ELF-1 (cell line): ENCODE measurements at places on chromosomes 3 and 15.

- DNase-seq: no peak
Observed at GRCh38 chr3:16338999-16339398, 74.0 kb downstream of the OXNAD1 start.

GRCh38 chr15:47997195-47998080 is 123.4 kb upstream of the SLC24A5 start:
- DNase-seq: no peak

- no peak for DNase-seq
Observed at GRCh38 chr3:174614036-174614435, 245.1 kb upstream of the NAALADL2 start.

DNA sequence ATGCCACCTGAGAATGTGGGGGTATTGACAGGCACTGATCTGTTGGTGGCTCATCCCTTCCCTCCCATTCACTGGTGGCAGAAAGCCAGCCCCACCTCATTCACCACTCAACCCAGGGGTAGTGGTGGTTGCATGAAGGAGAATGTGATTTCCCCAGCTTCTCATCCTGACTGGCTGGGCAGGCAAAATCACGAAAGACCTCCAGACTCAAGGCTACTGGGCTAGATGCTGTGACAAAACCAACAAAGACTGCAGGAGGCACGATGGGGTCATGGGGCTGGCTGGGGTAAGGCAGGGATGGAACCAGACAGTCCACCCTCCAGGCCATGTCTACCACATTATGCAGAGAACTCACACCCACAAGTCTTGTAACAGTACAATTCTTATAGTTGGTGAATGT is 33.9 kb downstream of the FSTL1 start:
- no peak for DNase-seq

- peak; percentile 60 for DNase-seq
Observed at GRCh38 chr15:50828610-50829206, 63.2 kb upstream of the SPPL2A start.

DNA sequence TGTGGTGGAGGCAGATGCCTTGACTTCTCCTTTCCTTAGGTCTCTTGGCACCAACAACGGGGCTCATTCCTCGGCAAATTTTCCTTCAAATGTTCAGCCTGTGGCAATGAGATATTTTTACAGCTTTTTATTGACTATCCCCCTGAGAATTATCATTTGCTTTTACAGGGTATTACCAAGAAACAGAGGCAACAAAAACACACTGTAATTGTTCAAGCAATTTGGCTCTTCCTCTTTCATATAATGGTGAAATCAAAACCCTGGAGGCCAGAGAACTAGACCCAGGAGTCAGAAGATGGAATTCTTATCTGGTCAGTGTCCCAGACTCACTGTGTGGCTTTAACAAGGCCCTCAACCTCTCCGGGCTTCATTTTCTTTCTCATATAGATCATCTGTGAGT is 40.1 kb downstream of the TRIM42 start:
- no peak for DNase-seq

DNA sequence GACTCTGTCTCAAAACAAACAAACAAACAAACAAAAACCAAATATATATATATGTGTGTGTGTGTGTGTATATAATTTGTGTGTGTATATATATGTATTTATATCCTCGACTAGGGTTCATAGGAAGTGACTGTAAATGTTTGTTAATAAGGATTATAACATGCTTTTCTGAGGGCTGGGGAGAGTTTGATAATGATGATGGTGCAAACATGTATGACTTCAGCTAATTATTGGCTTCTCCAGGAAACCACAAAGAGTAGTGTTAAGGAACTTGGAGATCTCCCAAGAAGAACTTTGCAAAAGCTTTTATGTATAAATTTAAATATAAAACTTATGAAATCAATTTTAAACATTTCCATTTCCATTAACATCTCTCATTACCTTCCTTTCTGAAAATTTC is 3.9 kb upstream of the OPA1 start:
- DNase-seq: no peak

DNA sequence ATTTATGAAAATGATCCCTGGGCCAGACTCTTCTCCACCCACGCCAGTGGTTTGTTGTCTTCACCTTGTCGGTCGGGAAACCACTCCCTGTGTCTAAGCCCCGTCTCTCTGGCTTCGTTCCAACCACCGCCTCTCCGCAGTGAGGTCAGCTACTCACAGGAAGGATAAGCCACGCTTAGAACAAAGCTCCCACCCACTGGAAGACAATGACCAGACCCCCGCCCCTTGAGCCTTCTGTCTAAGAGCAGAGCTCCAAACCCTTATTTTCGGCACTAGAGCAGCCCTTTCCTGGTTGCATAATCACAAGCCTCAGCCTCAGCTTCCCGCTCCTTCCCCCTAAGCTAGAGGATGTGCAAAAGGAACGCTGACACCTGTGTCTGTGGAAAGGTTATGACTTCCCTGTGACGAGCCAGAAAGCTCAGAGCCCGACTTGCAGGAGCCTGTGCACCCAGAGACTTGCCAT is 114.9 kb upstream of the MEF2A start:
- DNase-seq: peak; percentile 49

- DNase-seq: no peak
Observed at GRCh38 chr3:153277029-153277428, 115.0 kb downstream of the RAP2B start.

DNA sequence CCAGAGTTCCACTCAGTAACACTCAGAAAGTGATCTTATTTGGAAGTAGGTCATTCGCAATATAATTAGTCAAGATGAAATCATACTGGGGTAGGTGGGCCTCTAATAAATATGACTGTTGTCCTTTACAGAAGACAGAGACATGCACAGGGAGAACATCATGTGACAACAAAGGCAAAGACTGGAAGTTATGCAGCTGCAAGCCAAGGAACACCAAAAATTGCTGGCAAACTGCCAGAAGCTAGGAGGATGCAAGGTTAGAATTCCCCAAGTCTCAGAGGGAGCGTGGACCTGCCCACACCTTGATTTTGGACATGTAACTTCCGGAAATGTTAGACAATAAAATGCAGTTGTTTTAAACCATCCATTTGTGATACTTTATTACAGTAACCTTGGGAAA is 471.5 kb upstream of the AGTR1 start:
- DNase-seq: no peak

DNA sequence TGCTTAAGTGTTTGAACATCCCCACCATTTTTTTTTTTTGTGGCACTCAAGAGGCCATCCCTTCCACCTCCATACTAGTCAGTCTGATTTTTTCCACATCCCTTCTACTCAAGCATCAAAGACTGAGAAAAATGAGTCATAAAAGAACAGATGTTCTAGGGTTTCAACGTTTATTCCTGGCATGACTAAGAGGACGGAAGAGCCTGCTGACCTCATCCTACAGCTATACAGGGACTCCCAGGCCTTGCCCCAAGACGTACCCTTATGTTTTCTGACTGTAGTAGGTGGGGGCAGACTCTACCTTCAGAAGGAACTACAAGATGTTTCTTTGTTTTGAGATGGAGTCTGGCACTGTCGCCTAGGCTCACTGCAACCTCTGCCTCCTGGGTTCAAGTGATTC is 3.3 kb upstream of the ITPKA start:
- DNase-seq: peak; percentile 21

GRCh38 chr3:83926291-83926690 is 1032.5 kb upstream of the CADM2 start:
- no peak for DNase-seq

GRCh38 chr3:129599607-129600006 is 6.9 kb downstream of the PLXND1 start:
- DNase-seq: peak; percentile 91

DNA sequence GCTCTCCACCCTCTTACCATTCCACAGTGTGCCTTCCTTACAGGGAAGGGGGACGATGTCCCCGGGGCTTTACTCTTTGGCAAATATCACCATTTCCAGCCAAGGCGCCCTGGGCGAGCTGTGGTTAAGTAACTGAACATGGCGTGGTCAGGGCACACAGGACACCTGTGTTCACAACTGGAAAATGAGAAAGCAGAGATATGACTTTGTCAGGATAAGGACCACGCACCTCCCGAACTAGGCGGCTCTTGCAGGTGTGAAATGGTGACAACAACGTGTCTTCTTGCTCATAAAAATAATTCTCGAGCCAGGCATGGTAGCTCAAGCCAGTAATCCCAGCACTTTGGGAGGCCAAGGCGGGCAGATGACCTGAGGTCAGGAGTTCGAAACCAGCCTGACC is 154.8 kb downstream of the LRRC28 start:
- no peak for DNase-seq

- no peak for DNase-seq
Observed at GRCh38 chr15:31332681-31333071, 6.0 kb downstream of the KLF13 start.

DNA sequence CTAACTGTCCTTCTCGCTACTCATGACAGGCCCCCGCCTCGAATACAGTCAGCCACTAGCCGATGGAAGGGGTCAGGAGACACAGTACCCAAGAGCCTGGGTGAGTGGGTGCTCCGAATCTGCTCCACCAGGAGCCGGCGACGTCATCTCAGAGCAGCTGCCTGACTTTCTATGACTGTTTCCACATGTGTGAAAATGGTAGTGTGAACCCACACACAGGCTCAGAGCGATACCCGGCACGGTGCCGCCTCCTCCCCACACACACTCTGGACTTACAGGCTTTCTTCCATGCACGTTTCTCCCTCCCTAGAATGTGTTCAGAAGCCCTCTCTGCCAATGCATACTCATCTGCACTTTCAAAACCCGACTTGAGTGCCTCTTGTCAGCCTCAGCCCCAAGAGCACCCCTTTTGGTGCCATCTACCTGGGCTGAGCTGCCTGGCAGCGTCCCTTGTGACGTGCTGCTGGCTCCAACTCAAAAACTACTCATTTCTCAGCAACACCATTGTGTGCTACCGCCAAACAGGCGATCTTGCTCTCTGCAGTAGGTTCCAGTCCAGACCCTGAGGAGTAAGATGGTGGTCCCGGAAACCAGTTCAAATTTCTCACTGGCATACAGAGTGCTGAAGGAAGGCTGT is 29.7 kb downstream of the VGLL4 start:
- no peak for DNase-seq

- peak; percentile 34 for DNase-seq
Observed at GRCh38 chr3:177569875-177570657, 372.8 kb upstream of the TBL1XR1 start.

DNA sequence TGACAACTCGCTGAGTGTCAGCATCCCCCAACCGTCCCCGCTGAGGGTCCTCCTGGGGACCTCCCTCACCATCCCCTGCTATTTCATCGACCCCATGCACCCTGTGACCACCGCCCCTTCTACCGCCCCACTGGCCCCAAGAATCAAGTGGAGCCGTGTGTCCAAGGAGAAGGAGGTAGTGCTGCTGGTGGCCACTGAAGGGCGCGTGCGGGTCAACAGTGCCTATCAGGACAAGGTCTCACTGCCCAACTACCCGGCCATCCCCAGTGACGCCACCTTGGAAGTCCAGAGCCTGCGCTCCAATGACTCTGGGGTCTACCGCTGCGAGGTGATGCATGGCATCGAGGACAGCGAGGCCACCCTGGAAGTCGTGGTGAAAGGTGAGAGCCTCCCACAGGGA is 35.4 kb downstream of the ACAN start:
- DNase-seq: no peak

DNA sequence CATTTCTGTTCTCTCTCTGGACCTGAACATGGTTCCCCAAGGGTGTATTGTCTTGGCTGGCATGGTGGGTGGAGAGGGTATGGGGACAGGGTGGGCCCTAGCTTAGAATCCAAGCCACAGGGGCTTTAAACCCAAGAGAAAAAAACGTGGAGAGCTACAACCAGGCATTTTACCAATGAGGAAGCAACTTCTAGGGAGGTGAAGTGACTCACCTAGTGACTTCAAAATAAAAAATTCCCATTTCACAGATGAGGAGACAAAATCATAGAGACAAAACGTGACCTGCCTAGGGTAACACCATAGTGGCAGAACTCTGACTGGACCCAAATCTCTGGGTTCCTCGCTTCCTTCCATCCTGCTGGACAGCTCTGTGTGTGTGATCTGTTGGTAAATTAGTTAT is 216.8 kb downstream of the RPLP1 start:
- DNase-seq: no peak

DNA sequence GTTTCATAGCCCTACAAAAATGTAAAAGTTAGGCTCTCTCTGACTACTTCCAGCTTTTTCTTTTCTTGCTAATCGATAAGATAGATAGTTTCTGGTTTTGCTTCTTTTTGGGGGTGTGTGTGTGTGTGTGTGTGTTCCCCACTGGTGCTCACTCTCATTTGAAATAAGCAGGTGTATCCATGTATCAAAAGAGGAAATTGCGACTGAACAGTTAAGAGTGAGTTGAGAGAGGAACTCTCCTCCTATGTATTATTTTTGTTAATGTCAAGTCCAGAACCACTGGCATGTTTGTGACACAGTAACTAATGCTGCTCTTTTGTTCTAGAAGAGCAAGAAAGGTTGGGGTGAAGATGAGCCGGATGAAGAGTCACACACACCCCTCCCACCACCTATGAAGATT is 96.7 kb upstream of the UMPS start:
- no peak for DNase-seq

GRCh38 chr15:69664572-69665571 is 212.3 kb downstream of the RPLP1 start:
- no peak for DNase-seq

DNA sequence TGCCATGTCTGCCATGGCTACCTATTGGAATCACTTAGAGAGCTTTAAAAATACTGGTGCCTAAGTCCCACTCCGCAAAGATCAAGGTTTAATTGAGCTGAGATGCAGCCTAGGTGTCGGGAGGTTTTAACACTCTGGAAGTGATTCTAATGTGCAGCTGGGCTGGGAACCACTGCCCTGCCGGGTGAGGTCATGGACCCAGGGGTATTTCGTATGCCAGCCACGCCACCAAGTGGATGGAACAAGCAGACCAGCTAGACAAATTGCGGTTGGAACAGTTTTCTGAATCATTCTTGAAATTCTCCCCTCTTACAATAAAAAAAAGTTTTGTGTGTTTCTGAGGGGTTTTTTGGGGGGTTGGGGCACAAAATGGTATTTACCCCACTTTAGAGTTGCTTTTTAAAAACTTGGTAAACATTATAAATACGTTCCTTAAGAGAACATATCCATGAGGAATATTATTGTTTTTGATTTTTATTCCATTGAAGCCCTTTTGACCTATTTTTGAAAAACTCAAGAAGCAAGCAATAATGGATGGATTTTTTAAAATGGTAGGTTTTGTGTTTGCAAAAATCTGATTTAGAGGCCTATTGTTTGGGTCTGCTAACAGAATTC is 66.2 kb upstream of the CSTA start:
- peak; percentile 64 for DNase-seq

DNA sequence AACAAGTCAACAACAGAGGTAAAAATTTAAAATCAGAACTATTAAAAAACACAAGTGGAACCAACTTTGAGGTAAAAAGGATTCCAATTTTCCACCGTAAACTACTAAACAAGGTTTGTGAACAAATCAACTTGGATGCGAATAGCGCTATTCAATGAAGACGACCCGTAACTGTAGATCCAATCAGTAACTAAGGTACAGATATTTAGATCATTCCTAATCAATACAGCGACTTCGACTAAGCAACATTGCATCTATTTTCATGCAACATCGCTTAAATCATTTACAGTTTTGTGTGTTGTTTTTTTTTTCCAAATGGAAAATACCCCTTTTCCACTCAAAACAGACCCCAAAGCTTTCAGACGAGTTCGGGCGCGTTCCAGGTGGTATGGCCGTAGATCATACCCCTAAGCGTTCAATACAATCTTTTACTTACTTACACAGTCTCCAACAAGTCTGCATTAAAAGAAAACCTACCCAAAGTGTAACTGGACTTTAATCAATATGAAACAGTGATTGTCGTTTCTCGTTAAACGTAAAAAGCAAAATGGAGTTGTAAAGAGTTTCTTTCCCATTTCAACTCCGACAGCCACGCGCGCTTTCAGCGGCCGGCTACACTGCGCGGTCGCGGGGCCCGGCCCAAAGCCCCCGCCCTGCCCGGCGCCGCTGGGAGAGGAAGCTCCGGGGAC is 786 bp downstream of the RHOA start:
- no peak for DNase-seq
